Stimulated activated CD8-positive, alpha-beta memory T cell treated with anti-CD3 and anti-CD28 coated beads, Interleukin-2, amount 100 ng/mL, for 1 hour (primary cell): ENCODE measurements at places on chromosomes 6 and 20.

GRCh38 chr6:110528101-110528929 lies 51.9 kb upstream of the SLC22A16 start:
- DNase-seq = peak; percentile 7

DNA sequence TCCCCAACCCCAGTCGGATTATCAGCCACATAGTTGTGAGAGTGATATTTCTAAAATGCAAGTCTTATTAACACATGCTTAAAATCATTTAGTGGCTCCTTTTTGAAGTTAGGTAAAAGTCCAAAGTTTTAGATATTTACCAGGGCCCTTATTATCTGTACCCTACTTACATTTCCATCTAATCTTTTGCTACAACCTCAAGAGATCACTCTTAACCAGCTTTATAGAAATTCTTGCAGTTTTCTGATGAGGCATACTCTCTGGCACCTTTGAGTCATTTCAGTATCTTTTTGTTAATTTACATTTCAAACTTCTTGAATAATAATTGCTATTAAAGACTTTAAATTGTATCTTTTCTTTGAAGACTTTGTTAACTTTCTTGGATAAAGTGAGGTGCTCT lies 453.3 kb downstream of the RFPL4B start:
- no peak for DNase-seq

GRCh38 chr6:163423696-163424095 lies 9.2 kb downstream of the QKI start:
- DNase-seq = no peak

GRCh38 chr6:63635215-63635587 lies 401 bp upstream of the PHF3 start:
- no peak for DNase-seq

- no peak for DNase-seq
These were observed 134.0 kb downstream of the SAMD5 start for GRCh38 chr6:147642458-147642857.

GRCh38 chr20:46872328-46873211 lies 22.1 kb upstream of the EYA2 start:
- no peak for DNase-seq

GRCh38 chr20:2273634-2274302 lies 22.0 kb upstream of the TGM3 start:
- no peak for DNase-seq

DNA sequence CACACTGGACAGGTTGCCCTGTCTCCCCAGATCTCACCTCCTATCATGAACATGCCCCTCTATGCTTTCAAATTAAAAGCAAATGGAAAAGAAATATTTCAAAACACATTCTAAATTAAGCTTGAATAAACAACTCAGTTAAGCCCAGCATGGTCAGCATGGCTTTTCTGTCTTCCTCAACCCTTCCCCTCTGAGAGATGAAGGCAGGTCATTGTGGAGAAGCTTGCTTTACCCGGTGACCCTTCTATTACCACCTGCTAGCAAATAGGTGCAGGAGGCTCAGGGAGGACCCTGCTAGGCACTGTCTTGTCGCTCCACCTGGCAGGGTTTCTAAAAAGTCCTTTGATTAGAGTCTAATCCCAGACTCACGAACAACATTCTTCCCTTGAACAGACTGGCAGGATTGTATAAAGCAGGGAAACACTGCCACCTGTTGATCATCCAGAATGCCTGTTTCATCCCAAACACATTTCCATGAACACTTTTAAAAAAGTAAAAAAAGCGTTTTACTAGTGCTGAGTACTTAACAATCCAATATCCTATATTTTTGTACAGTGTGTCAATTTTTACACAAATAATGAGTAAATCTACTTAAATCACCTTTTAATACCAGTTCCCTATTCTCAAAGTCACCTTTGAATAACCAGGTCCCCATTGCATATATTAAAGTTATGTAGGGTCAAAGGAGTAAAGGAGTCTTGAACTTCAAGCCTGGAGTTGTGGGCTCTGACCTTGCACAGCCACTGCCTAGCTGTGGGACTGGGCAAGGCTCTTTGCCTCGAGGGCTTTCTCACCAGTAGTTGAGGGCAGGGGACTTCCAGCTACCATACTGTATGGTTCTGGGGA lies 75.5 kb downstream of the GPR6 start:
- no peak for DNase-seq

GRCh38 chr6:161439093-161439492 lies 165.2 kb upstream of the AGPAT4 start:
- no peak for DNase-seq
